ENCODE measurements at places on chromosomes 3 and 15.
A peak's percentile ranks its signal among the peaks of the same experiment; 100 is the strongest.

- peak; percentile 54 for DNase-seq
Measured at GRCh38 chr3:128051459-128051836, 789 bp upstream of the SEC61A1 start.

- DNase-seq, result no peak
Measured at GRCh38 chr3:182981038-182981380, 671 bp upstream of the DCUN1D1 start.

DNA sequence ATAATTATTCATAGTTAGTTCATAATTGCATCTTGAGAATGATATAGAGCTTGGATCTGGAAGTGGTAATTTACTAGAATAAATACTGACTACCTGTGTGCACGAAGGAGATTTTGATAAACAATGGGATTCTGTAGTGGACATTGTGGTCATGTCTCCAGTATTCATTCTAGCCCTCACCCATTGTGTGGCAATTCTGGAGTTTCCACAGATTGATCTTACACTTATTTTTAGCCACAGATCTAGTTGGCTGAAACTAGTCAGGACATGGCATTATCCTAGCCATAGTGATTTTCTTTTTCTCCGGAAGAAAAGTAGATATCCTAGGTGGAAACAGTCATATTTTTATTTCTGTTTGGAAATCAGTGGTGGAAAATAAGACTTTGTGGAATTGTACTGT, 833.1 kb downstream of the NAALADL2 start:
- no peak for DNase-seq

DNA sequence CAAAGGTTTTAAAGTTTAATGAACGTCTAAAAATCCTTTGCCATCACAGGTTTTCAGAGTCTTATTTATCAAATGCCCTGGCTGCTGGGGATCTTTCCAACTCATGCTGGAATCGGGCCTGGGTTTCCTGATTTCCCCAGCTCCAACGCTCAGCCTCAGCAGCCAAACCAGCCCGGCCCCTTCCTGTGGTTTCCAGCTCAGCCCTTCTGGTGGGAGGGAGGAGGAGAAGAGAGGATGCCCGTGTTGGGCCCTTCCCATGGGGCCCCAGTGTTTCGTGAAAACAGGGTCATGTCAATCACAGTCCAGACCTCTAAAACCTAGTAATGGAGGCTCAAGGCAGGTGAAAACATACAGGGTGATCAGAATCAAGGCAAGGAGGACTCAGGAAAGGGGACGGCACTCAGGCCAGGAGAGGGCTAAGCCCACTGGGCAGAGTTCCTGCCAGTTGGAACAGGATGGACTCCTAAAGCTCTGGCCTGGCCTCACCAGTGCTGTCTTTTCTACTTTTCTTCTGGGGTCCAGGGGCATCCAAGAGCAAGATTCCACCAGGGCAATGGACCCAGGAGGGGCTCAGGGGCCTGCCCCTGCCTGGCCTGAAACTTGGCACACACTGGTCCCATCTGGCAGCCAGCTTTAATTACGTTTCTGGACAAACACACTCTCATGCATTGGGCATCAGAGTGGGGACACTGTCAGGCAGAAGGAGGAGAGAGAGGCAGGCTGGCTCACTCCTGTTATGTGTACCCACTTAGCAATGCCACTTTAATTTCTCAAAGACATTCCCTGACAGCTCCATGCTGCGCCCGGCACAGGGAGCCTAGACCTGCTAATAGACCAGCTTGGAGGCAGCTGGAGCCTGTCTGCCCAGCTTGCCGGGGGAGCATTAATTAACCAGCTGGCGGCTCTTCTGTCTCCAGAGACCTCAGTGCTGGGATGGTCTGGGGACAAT, 194.6 kb downstream of the FAM43A start:
- DNase-seq, result peak; percentile 82

DNA sequence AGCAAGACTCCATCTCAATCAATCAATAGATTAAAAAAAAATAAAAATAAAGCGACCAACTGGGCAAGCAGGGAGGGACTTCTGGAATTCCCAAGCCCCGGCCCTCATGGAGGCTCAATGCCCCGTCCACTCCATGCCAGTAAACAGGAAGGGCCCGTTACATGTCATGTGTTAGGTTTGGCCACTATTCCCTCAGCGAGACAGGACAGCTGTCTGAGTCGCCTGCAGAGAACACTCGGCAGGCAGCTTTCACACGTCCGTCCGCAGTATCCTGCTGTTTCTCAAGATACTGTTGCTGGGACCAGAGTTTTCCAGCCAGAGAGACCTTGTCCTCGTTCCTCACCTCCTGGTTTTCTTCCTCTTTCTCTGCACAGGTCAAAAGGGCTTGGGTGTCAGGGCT, 18.0 kb downstream of the TMEM44 start:
- DNase-seq, result no peak

GRCh38 chr3:9224490-9224889, 25.0 kb downstream of the SRGAP3 start:
- no peak for DNase-seq

DNA sequence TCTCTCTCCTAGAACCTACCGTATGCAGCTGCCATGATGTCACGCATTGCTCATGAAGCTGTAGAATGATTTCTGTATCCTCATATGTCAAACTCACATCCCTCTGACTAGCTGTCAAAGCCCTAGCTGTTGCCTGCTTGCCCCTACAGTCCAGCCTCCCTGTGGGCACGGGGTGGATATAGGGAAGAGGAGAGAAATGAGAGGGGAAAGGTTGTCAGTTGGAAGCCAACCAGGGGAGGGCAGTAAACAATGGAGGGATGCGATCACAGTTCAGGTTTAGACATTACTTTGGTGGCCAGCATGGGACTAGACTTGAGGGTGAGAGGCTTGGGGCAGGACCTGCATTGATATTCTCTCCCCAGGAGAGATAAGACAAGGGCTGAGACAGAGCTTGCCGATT, 1.7 kb upstream of the HDGFL3 start:
- no peak for DNase-seq

GRCh38 chr3:191380001-191380400, 49.7 kb upstream of the UTS2B start:
- DNase-seq, result no peak

DNA sequence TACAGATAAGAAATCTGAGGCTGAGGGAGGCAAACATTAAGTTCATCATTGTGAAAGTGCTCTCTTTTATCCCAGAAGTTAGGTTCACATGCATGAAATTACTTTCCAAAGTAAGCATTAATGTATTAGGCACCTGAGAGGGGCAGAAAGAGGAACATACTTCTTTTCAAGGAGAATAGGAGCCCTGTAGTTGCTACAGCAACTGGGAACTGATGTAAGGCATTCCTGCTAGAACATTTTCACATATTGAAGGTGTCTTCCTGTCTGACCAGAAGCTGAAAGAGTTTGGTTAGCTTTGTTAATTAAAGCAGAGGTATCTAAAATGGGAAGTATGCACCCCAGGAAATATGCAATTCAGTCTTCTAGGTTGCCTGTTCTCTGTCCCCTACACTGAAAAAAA, 65.5 kb upstream of the ZBTB20 start:
- no peak for DNase-seq

GRCh38 chr3:160187288-160187687, 37.9 kb upstream of the C3orf80 start:
- DNase-seq, result no peak

DNA sequence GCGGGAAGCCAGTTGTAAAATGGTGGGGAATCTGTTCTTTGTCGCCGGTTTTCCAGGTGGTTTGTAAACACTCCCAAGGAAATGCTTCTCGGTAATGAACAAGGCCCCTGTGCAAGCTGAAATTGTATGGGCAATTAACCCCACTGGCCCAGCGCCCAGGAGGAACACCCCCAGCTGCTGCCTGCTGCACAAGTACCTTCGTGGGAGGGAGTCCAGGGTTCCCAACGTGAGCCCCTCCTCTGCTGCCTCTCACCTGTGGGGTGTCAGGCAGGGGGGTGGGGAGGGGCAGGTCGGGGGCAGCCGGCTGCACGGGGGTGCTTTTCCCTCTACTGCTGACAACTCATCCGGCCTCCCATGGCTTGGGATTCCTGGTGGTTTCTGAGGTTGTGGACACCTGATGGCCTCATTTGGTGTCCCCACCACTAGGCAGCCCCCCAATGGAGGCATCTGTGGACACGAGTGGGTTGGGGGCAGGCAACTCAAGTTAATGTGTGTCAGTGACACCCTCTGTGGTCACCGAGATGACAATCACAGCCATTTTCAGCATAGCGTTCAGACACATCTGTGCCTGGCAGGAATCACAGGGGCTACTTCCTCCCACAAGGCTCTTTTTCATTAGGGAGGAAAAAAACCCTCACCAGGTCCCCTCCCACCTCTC, 35.6 kb upstream of the PRR23E start:
- no peak for DNase-seq

- DNase-seq, result no peak
Measured at GRCh38 chr3:180684807-180685206, 5.5 kb upstream of the CCDC39 start.

DNA sequence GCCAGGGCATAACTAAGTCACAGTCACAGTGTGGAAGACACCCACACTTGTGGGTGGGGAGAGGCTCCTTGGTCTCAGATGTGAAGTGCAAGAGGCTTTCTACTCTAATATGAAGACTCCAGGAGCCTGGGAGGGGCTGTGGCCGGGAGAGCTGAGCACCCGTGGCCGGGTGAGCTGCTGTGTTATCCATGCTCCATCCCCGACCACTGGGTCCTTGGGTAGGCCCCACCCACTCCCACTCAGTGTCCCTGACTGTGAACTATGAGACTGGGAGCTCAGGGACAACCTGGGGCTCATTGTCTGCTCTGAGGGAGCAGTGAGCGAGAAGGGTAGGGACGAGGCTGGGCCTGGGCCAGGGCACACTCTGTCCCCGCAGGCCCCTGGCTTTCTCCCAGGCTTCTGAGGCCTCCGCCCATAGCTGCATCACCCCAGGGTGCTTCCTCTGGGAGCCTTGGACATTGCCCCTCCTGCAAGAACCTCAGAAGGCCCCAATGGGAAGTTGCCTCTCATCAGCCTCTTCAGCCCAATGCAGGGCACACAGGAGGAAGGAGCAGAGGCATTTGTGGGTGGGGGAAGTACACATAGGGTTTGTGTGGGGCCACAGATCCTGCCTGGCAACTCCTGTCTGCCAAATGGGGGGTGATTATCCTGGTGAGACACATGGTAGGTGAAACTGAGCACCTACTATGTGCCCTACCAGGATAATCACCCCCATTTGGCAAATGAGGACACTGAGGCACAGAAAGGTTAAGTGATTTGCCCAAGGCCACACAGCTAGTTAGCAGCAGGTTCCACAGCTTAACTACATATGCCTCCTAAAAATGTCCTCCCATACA, 2.4 kb downstream of the ANPEP start:
- no peak for DNase-seq

GRCh38 chr15:62053439-62054085, 6.7 kb downstream of the VPS13C start:
- DNase-seq, result no peak

DNA sequence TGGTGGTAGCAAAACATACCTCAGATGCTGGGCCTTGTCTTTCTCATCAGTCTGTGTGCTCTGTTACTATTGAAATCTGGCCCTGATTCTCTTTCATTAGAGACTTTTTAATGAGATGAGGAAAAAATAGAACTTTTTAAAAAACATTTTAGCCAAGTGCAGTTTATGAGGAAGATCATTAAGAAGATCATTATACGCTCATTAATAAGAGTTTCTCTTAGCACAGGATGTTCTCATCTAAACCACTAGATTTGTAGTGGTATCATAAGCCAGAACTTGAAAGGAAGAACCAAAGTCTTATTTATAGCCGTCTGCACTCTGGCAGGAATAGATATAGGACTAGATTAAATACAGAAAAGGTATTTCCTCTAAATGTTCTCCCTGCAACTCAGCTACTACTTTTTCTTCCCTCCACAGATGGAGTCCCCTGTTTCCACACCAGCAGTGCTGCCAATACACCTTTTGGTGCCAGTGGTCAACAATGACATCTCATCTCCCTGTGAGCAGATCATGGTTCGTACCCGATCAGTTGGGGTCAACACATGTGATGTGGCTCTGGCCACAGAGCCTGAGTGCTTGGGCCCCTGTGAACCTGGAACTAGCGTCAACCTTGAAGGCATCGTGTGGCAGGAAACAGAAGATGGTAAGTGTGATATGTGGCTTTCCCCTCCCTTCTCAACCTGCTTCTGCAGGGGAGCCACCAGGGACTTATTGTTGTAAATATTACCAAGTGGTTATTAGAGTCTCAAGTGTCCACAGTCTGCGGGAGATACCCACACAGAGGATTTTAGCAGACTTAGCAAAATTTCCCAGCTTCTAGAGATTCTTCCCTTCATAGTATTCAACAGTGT, 152.8 kb downstream of the RBPMS2 start:
- no peak for DNase-seq

- DNase-seq, result no peak
Measured at GRCh38 chr3:123300056-123300455, 98.3 kb downstream of the SEC22A start.

DNA sequence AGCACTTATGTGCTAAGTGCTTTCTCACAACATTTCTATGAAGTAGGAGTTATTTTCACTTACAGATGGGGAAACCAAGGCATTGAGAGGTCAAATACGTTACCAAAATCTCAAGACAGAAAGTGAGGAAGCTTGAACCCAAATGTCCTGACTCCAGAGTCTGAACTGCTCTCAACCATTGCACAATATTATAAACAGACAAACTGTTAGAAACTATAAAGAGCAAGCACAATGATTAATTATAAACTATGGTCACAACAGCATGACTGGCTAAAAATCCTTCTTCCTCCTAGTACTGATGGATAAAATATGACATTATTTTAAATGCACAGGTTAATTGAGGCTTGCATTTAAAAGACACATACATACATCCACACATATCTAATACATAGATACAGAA, 77.9 kb upstream of the ASB14 start:
- DNase-seq, result no peak

DNA sequence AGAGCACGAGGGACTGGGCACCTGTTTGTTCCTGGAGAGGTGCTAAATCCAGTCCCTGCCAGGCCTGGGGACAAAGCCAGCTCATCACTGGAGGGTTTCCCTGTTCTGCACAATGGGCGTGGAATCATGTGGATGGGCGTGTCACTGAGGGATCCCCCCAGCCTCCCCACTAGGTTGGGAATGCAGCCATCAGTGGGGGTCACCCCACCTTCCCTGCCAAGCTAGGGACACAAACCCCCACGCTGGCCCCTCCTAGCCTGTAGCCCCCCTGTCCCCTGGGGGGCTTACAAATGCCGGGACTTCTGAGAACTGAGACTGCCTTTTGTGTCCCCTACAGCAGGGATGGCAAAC, 61.9 kb downstream of the NSMCE3 start:
- no peak for DNase-seq

DNA sequence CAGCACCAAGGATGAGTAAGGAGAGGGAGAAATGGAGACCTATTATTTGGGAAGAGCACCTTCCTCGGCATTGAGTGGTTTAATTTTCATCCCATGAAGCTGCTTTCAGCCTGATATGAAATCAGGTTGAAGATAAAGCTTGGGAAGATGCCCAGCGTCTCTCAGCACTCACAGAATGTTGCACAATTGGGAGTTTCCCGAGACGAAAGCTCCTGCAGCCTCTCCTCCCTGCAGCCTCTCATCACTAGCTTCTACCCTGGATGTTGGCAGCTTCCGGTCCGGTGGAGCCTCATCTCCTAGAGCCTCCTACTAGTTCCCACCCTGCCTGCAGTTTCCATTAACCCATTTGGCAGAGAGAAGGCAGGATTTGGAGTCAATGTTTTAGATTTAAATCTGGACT, 40.3 kb downstream of the EDEM1 start:
- DNase-seq, result no peak
